ENCODE measurements at places on chromosomes 4 and X. TPM values are rescaled to one million over a fixed set of nuclear protein-coding genes. Genes with fewer than 3 reads are reported as not detected.

DNA sequence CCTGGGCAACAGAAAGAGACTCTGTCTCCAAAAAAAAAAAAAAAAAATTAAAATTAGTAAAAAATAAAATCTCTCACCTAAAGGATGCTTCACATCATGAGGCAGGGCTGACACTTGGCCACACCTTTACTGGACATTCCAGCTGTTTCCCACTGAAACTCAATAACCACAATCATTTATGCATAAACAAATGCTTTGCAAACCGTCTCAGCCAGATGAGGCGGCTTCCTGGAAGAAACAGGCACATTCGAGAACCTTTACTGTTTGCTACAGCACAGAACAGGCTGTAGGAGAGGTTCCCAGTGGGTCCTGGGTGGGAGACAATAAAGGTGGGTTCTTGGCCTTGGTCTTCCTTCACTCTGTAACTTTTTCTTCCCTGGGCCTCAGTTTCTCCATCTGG is 10.9 kb upstream of the TBC1D14 start:
- DNase-seq: no peak

- no peak for DNase-seq
Measured at GRCh38 chrX:53155512-53156206, 61.7 kb downstream of the KANTR start.

DNA sequence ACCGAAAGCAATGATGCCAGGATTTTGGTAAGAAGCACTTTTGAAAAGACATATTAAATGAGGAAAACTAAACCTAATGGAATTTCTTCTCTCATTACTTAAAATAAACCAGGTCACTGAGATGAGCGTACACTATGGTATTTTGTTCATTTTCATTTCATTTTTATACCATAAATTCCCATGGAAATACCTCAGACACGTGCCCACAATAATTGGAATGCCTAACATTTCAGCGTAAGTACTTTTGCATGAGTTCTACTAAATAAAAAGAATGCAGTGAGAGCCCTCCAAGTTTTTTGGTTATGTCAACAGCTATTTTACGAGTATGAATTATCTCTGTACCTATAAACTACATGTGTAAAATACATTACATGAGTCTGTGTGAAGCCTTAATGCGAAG is 3.2 kb downstream of the CAMK2D start:
- no peak for DNase-seq

DNA sequence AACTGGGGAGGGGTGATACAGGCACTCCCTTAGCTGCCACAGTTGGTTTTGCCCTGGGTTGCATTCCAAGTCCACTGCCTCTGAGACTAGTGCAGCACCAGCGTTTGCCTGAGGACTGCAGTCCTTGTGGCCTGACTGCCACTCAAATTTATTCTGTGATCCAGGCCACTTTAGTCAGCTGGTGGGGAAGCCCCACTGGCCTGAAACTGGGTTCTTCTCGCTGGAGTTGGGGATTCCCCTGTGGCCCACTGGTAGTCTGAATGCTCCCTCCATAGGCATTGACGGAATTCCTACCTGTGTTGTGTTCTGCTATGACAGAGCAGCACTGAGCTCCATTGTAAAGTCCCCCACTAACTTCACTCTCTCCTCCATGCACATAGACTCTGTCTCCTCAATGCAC is 63.8 kb downstream of the PTPN13 start:
- no peak for DNase-seq

DNA sequence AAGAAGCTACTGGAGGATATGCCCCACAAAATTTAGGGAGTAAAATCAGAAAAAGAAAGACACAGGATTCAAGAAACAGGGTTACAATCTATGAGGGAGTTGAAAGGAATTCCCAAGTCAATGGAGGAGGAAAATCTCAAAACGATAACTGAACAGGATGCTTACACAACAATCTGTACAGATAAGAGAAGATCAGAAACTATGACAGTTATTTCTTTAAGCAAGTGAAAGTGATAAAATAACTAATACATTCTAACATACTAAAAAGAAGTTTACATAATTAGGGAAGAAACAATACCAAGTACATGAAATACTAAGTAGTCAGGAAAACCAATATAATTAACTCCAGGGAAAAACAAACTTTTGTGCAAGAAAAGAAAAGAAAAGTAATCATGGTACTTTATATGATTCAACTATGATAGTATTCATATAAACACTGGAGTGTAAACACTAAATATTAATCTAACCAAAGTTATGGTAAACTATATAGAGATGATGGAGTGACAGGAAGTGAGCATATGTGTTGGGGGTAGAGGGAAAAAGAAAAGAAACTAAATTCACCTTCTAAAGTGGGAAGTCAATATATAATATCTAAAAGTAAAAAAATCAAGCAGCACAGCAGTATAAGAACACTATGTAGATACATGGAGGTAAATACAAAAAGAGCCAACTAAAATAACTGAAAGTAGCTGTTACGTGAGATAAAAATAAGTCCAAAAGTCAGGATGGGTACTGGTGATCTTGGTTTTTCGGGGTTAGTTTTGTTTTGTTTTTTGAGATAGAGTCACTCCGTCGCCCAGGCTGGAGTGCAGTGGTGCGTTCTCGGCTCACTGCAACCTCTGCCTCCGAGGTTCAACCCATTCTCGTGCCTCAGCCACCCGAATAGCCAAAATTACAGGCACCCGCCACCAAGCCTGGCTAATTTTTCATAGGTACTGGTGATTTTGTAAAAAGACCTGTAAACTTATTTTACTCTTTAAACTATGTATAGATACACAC is 99.3 kb downstream of the TEX11 start:
- DNase-seq: no peak

- DNase-seq: no peak
Measured at GRCh38 chr4:24121395-24122175, 231.7 kb upstream of the PPARGC1A start.

DNA sequence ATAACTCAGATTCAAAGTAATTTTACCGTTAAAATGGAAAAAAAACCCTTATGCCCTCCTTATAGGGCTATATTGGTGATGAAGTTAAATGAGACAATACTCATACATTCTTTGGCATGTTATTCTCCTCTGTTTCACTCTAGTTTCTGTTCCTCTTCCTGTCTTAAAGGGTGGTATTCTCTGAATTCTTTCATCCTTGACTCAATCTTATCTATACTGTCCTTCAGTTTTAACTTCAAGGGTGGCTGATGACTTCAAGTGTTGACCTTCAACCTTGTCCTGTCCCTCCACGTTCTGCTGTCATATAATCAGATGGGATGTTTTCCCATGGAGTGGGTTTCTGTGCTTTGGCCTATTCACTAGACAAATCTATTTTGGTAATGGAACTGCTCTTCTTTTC is 44.0 kb downstream of the ZNF518B start:
- no peak for DNase-seq

DNA sequence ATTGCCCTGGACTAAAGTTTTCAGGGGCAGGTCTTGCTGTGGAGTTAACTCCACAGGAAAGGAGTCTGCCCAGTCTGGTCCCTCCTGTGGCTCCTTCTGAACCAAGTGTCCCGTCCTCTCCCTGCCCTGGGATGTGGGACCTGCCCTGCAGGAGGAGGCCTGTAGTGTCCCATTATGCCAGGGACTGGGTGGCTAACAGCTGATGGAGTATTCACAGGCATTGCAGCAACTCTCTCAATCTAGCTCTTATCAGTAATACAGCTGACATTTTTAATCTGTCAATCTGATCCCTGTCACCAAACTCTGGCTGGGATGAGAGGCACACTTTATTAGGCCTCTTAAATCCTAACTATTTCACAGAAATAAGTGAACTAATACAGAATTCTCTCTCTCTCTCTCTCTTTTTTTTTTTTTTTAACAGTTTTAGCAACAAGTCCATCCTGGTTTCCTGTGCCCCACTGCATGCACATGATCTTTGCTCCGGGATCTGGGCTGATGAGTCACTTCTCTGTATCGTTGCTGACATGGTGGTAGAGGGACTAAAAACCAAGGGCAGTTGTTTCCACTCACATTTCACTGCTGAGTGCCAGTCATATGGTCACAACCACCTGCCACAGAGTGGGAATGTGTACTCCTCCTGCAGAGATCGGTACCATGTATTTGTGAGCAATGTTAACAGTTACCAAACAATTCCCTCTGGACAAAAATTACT is 39.1 kb downstream of the HAND2 start:
- DNase-seq: no peak

GRCh38 chr4:114674080-114674479 is 75.5 kb downstream of the UGT8 start:
- no peak for DNase-seq

GRCh38 chr4:15544248-15544729 is 74.6 kb downstream of the CC2D2A start:
- DNase-seq: no peak

GRCh38 chrX:150680974-150681373 is 12.2 kb upstream of the MTMR1 start:
- DNase-seq: no peak

- no peak for DNase-seq
Measured at GRCh38 chr4:171397175-171397574, 416.0 kb upstream of the GALNTL6 start.

GRCh38 chr4:108172231-108172752 is 3.6 kb upstream of the LEF1 start:
- peak; percentile 25 for DNase-seq

- no peak for DNase-seq
Measured at GRCh38 chr4:3526456-3526855, 5.8 kb downstream of the LRPAP1 start.

DNA sequence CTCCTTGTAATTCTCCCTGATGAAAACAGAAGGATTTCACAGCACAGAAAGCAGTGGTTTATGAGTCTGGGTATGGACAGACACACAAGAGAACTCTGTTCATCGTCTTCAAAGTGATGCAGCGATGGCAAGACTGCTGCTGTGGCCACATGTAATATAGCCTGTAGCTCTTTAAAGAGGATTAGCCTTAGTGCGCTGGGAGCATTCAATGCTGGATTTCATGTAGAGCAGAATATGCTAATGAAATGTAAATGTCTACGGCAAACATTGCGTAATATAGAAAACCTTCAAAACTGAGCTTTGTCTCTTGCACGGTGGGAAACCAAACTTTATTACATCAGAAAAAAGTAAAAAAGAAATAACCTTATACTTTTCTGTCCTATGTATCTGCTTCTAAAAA is 42.9 kb downstream of the ALPK1 start:
- DNase-seq: no peak

DNA sequence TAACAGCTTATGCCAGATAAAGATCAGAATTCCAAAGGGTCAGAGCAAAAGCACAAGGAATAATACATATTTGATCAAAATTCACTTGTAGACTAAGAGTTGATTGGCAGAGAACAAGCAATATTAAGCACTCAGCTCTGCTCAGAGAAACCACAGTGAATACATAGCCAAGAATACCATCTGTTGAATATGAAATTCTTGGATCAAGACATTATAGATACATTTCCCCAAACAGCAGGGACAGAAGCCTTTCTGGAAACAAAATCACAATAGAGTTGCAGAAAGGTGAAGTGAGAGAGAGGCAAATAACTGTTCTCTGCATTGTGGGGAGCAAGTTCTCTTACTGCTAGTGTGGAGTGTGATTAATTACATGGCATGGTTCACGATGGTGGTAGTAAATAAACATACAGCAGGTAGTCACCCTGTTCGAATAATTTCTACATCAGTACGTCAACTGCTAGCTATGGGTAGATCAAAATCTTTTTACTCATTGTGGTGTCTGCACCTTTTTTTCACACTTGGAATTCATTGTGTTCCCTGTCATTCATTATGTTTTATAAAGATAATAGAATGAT is 366.7 kb downstream of the PCDH7 start:
- DNase-seq: no peak

- no peak for DNase-seq
Measured at GRCh38 chr4:26048950-26049349, 134.9 kb downstream of the SMIM20 start.

DNA sequence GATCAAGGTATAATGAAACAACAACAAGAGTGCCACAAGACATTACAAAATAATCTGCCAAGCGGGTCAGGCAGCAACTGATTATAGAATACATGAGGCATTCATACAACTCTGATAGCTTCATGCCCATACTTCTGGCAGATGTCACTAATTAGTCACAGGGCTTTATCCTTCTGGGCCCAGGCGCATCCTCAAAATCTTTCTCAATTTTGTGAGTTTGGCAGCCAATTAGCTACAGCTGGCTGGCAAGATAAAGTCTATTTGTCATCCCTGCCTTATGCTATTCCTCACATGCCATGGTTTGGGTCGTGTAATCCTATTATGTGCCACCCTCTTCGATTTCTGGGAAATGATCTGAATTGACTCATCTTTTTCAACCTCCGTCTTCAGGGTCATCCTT is 254.3 kb downstream of the PACRGL start:
- DNase-seq: no peak

DNA sequence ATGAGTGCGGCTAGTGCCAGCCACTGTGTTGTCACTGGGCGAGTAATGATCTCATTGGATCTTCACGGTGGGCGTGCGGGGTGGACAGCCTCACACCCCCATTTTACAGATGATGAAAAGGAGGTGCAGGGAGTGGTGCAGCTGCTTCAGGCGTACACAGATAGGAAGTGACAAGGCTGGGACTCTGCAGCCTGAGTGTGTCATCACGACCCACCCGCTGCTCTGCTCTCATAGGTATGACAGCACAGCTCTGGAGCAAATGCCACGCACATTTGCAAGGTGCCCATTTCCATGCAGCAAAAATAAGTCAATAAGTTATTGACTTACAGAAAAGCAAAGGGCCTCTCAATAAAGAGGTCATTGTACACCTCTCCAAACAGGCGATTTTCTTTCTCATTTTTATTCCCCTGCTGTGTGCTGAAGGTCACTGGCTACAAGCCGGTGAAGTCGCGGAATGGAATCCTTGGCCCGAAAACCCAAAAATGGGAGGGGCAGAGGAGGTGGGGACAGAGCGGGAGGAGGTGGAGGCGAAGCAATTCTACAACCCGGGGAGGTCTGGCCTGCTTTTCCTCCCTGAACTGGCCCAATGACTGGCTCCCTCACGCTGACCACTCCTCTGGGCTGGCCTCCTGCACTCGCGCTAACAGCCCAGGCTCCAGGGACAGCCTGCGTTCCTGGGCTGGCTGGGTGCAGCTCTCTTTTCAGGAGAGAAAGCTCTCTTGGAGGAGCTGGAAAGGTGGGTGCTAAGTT is at the start of gene SOD3:
TSS of gene SOD3 (plus strand) at position 658 of the 750 bp plus-strand sequence. CDS start 3,949 bp downstream, outside the sequence.
- peak; percentile 91 for DNase-seq

GRCh38 chrX:109863811-109864210 is 130.8 kb upstream of the ACSL4 start:
- DNase-seq: no peak

GRCh38 chr4:150212485-150212884 is 134.2 kb downstream of the DCLK2 start:
- DNase-seq: no peak

GRCh38 chr4:37304612-37305011 is 60.1 kb downstream of the NWD2 start:
- no peak for DNase-seq

The COPS4 gene
- polyA plus RNA-seq: 40.3 TPM

The NAT8L gene
- 2.8 TPM for polyA plus RNA-seq

The TEX13C gene
- polyA plus RNA-seq: not detected

The LUZP4 gene
- polyA plus RNA-seq: not detected

The PRR32 gene
- polyA plus RNA-seq: 2.3 TPM

The GATB gene
- polyA plus RNA-seq: 182 TPM

The INTU gene
- 4.4 TPM for polyA plus RNA-seq

The GALNTL6 gene
- polyA plus RNA-seq: not detected

The ERAS gene
- not detected for polyA plus RNA-seq

The PITX2 gene
- polyA plus RNA-seq: 0.57 TPM

The PDCL2 gene
- not detected for polyA plus RNA-seq

The THAP6 gene
- polyA plus RNA-seq: 8.5 TPM

The ART3 gene
- polyA plus RNA-seq: 149 TPM

The GLRA2 gene
- polyA plus RNA-seq: not detected

All from right cardiac atrium (tissue), 5 donors.